ENCODE measurements at places on chromosomes 5 and 9.

GRCh38 chr5:64566310-64566916, 60.6 kb downstream of the RGS7BP start:
- no peak for DNase-seq

- DNase-seq: no peak
Measured at GRCh38 chr9:80320480-80320879, 748.7 kb downstream of the TLE4 start.

DNA sequence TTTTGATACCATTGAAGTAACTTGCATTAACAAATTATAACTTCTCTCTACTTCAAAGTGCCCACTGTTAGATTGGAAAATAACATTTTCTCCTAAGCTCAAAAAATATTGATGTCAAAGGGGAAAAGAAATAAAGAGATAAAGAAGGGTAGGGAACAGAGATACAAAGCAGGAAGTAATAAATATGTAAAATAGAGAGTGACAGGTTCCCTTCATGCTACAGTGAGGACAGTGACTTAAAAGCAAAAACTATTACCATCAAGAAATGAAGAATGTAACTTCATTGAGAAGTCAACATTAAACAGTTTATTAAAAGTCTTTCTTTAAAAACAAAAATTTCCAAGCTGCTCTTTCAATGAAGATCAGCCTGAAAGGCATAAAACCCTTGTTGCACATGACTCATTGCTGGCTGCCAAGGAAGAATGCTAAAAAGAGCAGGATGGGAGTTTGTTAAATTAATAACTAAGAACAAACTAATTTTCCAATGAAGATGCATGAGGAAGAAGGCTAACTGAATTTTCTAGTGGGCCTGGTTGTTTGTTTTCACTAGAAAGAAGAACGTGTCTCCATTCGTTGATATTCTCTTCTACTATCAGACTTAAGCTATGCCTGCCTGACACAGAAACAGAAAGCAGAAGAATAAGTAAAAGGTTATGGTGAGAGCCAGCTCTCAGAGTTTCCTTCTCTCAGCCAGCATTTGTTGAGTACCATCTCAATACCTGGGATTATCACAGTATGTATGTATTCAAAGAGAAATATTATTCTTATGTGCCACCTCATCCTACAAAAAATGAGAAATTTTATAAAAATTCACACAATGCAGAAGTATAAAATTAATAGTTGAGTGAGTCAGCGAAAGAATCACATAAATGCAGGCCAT, 197.8 kb upstream of the NREP start:
- no peak for DNase-seq

DNA sequence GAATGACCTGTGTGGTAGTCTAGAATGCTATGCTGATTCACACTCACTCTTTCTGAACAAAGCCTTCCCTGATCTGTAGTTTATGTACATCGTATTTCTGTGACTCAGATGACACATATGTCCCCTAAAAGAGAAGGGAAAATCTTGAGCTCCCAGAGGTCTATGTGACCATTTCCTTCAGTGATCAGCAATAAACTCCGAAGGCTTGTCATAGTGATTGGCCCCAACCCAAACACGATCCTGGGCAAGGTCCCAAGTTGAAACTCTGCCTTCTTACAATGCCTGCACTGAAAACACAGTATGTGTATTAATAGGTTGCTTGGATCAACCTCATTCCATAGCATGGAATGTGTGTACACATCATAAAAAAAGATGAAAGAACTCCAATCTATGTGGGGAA, 685.8 kb downstream of the MAT2B start:
- no peak for DNase-seq

DNA sequence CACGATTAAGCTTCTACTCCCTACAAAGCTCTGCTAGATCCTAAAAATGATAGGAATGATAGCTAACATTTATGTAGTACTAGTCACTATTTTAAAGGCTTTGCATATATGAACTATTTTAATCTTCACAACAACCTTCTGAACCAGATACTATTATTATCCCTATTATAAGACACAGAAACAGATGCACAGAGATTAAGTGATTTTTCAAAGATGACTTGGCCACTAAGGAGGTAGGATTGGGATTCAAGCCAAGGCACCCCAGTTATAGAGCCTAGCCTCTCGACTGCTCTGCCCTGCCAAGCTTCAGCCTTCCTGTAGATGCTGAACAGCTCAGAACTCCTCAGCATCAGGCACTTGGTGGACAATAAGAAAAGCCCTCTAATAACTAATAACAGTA, 200.9 kb upstream of the PTGER4 start:
- DNase-seq: no peak

- no peak for DNase-seq
Measured at GRCh38 chr5:132526974-132527564, 16.3 kb downstream of the IL5 start.

DNA sequence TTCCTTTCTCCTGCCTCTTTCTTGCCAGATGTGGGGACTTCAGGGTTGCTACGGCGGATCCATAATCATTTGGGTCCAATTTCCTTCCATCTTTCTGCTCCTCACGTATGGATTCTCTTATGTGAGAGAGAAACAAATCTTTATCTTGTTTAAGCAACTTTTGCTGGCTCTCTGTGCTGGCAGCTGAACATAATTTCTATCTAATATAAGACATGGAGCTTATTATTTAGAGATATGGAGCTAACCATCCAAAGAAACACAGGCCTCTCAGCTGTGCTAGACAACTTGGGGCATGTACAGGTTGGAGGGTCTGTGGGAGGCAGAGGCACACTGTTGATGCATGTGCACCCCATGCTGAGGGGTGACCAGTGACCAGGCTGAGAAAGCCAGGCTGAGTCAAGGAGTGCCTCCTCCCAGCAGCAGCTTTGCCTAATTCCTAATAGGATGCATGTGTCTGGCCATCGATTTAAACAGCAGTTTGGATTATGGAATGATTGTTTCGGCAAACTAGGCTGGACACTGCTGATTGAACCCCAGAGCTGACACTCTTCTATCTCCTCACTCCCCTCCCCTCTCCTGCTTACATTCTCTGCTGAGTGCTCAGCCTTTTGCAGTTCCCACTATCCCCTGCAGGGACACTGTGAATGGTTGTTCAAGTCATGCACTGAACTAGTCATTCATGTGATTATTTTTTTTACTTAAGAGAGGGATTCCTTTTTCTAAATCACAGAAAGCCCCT, 195.8 kb downstream of the ERCC6L2 start:
- DNase-seq: no peak

DNA sequence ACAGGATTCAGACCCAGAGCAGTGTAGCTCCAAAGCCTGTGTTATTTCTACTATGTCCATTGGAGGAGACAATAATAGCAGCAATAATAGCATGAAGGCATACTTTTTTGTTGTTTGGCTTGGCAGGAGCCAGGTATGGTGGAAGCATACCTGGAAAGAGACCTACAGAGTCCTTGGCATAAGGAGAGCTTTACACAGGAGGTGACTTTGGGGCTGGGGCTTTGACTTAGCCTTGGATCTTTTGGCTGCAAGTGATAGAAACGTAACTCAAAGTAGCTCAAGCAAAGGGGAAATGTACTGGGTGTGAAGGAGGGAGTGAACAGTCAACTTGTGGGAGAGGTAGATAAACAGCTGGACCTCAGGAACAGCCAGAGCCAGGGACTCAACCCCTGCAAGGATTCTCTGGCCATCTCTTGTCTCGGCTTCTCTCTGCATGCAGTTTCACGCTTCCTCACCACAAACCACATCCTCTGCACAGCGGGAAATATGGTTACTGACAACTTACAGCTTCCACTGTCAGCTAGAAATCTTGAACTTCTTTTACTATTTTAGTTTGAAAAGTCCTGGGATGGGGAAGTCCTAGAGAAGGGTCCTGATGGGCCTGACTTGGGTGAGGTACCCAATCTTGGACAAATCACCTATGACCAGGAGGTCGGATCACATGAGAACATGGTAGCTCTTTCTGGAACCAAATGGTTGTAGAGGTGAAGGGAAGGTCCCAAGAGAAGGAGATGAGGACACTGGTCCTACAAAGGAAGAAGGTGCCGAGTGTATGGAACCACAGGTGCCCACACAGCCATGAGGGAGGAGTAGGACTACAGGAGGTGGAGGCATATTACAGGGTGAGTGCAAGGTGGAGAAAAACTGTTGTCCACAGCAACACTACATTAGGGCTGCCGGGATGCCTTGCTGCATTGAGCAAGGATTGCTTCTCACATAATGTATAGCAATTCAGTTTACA, 47.0 kb upstream of the TGFBR1 start:
- no peak for DNase-seq

DNA sequence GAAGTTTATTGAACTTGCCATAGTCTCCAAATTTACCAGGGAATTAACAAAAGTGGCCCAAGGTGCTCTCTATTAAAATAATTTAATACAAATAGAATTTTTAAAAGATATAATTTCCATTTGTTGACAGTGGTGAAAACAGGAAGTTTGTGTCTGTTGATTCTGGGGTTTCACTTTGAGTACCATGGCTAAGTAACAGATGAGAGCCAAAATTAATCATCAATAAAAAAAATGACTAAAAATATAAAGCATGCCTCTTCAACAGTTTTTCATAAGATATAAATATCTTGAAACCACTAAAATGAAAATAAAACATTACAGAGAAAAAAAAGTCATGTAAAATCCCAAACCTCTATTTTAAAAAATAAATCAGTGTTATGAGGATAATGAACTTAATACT, 49.8 kb downstream of the SGCD start:
- no peak for DNase-seq

DNA sequence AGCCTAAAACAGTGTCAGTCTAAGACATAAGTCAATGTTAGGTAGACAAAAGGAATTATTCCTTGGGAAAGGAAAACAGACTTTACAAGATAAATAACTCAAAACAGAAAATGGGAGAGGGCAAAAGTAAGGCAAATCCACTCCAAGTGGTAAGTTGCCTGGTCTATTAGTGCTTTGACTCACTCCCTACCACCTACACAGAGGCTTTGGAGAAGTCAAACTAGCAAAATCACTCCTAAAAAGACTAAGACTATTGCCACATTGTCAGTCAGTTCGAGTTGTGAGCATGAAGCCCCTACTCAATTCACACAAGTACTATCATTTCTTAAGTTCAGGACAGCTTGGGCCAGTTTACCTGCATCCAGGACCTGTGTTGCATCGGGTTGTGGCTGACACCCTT, 5.2 kb upstream of the ZBTB6 start:
- no peak for DNase-seq

- DNase-seq: no peak
Measured at GRCh38 chr9:35611230-35611797, 6.3 kb downstream of the TESK1 start.

GRCh38 chr9:5510989-5511388, 658 bp downstream of the PDCD1LG2 start:
- no peak for DNase-seq

DNA sequence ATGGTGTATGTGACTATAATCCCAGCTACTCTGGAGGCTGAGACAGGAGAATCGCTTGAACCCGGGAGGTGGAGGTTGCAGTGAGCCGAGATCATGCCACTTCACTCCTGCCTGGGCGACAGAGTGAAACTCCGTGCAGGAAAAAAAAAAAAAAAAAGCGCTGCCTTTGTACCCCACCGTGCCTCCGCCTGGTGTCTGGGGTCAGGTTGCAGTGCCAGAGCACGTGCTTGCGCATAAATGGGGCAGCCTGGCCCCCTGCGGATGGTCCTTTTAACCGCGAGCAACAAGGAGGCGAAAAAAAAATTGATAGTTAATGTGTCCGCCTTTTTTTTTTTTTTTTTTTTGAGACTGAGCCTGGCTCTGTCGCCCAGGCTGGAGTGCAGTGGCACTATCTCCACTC, 6.3 kb upstream of the CCNB1 start:
- DNase-seq: no peak

GRCh38 chr5:32231241-32231640, 57.1 kb upstream of the GOLPH3 start:
- no peak for DNase-seq

- no peak for DNase-seq
Measured at GRCh38 chr5:179254638-179255271, 90.5 kb downstream of the ADAMTS2 start.

- no peak for DNase-seq
Measured at GRCh38 chr5:10199692-10200091, 50.0 kb downstream of the ATPSCKMT start.

- DNase-seq: no peak
Measured at GRCh38 chr5:170308686-170309085, 11.1 kb upstream of the LCP2 start.

DNA sequence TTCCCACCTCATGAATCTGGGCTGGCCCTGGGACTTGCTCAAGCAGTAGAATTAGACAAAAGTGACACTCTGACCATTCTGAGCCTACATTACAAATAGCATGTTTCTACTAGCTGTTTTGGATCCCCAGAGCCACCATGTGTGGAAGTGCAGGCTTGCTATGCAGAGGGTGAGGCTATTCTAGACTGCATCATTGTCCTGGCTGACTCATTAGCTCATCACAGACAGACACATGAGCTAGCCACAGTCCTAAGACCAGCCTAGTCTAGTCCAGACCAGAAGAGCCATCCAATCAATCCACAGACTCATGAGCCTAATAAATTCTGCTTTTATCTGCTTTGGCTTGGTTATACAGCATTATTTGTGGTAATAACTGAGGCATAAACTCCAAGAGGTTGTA, 351.9 kb downstream of the PRELID2 start:
- no peak for DNase-seq

GRCh38 chr5:137667341-137667740, 68.5 kb downstream of the KLHL3 start:
- DNase-seq: no peak

GRCh38 chr5:154466147-154466546, 11.9 kb downstream of the HAND1 start:
- no peak for DNase-seq

- DNase-seq: no peak
Measured at GRCh38 chr9:5493679-5494511, 16.4 kb upstream of the PDCD1LG2 start.

- no peak for DNase-seq
Measured at GRCh38 chr9:1839909-1840308, 175.2 kb upstream of the SMARCA2 start.

DNA sequence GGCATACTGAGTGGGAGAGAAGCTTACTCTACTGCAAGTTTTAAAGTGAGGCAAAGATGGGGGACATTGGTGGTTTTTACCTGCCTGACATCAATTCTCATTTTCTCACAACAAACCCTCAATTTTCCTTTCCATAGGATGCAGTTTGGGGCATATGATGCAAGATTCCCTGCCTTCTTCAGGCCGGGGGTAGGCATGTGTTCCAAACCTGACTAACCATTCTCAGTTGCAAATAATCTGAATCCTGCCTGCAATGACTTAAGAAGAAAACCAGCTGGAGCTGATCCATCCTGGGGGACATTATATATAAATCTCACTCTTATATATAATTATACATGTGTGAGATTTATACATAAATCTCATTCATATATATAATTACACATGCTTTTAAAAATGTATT, 223.6 kb upstream of the EFNA5 start:
- no peak for DNase-seq

DNA sequence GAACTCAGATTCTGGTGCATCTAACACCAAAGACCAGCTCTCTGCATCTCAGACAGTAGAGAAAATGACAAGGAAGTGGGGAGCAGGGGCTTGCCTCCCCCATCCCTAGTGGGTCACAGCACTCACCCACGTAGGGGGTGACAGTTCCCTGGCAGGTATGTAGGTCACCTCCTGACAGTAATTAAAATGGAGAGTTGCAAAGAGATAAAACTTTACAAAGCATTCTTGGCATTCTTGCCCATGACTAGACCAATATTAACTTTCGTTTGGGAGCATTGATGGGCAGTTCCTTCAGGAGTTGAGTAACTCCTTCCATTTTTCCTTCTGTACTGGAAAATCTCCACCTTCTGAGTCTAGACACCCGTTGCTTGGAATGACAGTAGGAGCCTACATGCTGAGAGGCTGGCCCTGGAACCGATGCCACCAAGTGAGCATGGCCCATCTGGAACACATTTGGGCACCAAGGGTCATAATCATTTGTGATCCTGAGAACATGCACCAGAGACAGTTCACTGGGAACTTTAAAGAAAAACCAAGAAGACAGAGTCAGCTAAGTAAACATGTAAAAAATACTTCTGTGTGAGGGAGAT, 81.5 kb upstream of the MSX2 start:
- DNase-seq: no peak

Measured in esophagus squamous epithelium (tissue), 5 donors.